Caki2 (cell line): ENCODE measurements at places on chromosomes 11 and 22. TPM values are rescaled to one million over a fixed set of nuclear protein-coding genes. Genes with fewer than 3 reads are reported as not detected.
A peak's percentile ranks its signal among the peaks of the same experiment; 100 is the strongest.

GRCh38 chr11:65927904-65928397 is 8.7 kb downstream of the DRAP1 start:
- DNase-seq = no peak

DNA sequence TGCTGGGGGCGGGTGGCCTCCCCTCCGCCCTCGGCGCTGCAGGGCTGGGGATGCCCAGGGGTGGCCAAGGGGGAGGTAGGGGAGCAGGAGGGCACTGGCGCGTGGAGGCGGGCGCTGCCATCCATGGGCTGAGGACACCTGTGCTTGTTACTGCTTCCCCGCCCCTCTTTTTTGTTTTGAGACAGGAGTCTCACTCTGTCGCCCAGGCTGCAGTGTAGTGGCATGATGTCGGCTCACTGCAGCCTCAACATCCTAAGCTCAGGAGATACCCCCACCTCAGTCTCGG is 683 bp upstream of the FADS3 start:
- DNase-seq = no peak

GRCh38 chr11:34825315-34825669 is 90.9 kb downstream of the APIP start:
- no peak for DNase-seq

DNA sequence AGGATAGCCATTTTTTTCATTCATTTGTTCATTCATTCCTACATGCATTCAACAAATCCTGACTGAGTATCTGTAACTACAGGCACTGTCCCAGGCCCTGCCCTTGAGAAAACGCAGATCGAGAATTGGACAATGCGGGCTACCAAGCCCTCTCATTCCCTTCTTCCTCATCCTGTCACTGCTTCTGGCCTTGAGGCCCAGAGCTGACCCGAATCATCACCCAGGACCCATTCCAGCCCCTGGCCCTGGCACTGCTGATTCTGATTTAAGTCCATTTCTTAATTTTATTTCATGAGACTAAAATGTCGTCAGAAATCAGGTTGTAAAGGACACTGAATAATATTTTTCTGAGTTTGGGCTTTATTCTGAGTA is 24.3 kb downstream of the COMMD9 start:
- no peak for DNase-seq

- DNase-seq = no peak
These were observed 105.3 kb upstream of the FGF3 start for GRCh38 chr11:69924308-69925161.

- DNase-seq = no peak
These were observed 56.1 kb upstream of the POU2AF2 start for GRCh38 chr11:111189466-111189865.

TRIM51 gene
- total RNA-seq = not detected in 2 replicates

SCGB1D1 gene
- total RNA-seq = not detected in 2 replicates

ASCL2 gene
- total RNA-seq = not detected in 2 replicates

CHST1 gene
- total RNA-seq = 1.5 TPM in 1 of 2 replicates, not detected in the other

DNA sequence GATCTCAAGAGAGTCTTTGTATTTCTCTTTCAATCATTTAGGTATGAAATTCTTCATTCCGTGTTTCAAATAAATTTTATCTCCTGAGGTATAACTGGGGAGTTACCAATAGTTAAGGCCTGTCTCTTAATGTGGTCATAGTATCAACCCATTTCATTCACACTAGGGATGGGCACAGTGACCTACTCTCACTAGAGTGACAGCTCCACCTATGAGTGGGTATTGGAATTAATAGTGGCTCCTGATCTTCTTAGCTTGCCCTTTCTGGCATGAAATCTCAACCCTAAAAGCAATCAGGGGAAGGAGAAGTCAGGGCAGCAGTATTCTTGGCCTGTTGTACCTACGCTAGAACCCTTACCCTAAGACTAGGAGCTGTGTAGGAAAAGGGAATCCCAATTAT is 507.7 kb downstream of the FAM181B start:
- no peak for DNase-seq

DNA sequence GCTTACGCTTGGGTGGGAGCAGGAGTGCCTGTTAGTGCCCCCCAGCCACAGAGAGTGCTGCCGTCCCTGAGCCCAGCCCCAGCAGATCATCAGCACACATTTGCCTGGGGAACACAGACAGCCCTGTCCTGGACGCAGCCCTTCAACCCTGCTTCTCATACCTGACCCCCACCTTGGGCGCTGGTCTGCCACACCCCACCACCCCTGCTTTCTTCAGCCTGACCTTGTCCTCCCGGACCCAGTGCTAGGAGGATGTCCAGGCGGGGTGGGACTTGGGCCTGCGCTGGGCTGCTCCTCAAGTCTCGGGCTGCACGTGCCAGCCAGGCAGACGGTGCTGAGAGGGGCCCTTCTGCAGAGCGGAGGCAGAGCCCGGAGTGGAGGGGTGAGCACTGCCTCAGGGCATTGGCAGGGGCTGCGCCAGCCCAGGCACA is 119.2 kb downstream of the KCNQ1OT1 start:
- DNase-seq = no peak

GRCh38 chr11:43942662-43943371 is 380 bp downstream of the C11orf96 start:
- peak; percentile 49 for DNase-seq

GRCh38 chr11:134275534-134276395 is at the start of gene GLB1L3:
Gene GLB1L3 (plus strand): TSS chr11:134276379. CDS start chr11:134276741, 362 bp downstream.
- DNase-seq = no peak

CAPN1 gene
- total RNA-seq = 67.8 and 128 TPM in 2 replicates

- DNase-seq = no peak
These were observed 13.7 kb downstream of the PDHX start for GRCh38 chr11:34929794-34930763.

- no peak for DNase-seq
These were observed 64.7 kb upstream of the AMPD3 start for GRCh38 chr11:10390375-10390774.

CRYBB2 gene
- total RNA-seq = not detected in 2 replicates

- no peak for DNase-seq
These were observed 166.6 kb downstream of the BRD1 start for GRCh38 chr22:49660794-49661781.

DCHS1 gene
- 0.03 TPM in 1 of 2 replicates, not detected in the other for total RNA-seq

DNA sequence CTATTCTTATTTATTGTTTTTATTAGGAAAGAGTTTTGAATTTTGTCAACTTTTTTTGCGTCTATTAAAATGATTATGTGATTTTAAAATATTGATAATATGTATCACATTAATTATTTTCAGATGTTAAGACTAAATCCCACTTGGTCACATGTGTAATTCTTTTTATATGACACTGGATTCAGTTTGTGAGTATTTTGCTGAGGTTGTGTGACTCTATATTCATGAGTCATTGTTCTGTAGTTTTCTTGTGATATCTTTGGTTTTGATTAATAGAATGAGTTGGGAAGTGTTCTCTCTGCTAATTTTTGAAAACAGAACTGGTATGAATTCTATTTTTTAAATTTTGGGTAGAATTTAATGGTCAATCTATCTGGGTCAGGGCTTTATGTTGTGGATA is 317.9 kb downstream of the ETS1 start:
- DNase-seq = no peak

LRRC56 gene
- 2.0 and 3.4 TPM in 2 replicates for total RNA-seq
